ENCODE measurements at places on chromosomes 12 and 14.

GRCh38 chr14:28745176-28745575 is 21.4 kb upstream of the FOXG1 start:
- no peak for DNase-seq

DNA sequence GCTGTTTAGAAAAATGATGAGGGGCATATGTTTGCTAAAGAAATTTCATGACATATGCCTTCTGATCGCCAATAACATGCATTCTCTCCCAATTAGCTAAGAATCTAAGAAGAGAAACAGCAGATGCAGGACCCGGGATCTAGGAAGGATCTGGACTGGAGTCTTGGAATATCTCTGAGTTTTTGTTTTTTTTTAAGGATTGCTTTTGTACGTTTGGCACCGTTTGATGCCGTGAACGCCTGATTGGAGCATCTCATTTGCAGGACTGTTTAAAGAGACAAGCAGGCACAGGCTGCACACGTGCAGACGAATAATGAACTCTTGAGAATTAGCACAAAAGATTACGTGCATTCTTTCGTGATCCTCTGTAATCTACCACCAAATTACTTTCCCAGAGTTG is 13.6 kb downstream of the EML1 start:
- no peak for DNase-seq

GRCh38 chr12:119699199-119699760 is 31.3 kb downstream of the PRKAB1 start:
- no peak for DNase-seq

GRCh38 chr12:124347805-124348658 is 53.1 kb downstream of the RFLNA start:
- peak; percentile 27 for DNase-seq

GRCh38 chr12:102480406-102480805 is at the start of gene IGF1:
Gene IGF1, minus strand, starts transcription at chr12:102480563. Its CDS starts 182 bp downstream, at chr12:102480381.
- DNase-seq: no peak

DNA sequence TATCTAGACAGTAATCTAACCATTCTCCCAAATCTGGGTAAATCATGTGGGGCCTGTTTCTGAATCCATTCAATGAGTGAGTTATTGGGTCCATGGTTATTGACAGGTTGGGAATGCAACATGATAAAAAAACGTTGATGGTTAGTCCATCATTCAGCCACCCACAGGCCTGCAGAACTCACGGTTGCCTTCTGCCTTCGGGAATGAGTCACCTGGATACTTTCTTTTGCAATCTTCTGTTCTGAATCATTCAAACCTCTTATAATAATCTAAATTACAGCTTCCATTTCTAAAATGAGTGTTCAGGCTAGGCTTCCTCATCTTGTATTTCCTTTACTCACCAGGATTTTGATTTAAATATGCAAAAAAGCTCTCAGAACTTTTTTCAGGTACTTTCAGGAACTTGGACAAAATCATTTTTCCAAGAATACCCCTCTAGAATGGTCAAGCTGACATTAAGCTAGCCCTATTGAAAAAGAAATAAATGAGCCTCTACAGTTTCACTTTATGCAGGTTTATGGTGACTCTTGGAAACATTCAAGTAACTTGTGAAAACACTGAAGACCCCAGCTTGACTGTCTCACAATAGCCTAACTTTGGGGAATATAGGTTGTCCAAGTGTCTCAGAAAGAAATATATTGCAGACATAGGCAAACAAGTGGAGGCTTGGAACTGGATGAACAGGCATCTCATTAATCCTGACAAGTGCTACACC is 94.4 kb downstream of the KCNK10 start:
- no peak for DNase-seq

DNA sequence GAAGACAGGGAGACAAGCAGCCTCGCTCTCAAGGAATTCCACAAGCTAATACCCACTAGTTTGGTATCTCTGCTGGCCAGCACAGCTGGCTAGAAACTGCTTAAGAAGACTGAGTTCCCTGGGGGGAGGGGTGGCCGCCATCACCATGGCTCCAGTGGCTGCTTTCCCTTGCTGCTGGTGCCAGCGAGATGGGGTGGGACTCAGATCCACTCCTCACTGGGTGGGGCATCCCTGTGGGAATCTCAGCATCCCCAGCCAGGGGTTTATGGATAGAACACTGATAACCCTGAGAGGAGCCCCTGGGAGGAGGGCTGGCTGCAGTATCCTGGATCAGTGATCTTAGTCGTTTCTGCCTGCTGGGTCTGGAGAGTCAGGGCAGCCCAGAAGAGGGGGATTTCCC is 170.6 kb upstream of the MDGA2 start:
- DNase-seq: no peak

- no peak for DNase-seq
Observed at GRCh38 chr12:44526655-44527182, 349.4 kb downstream of the NELL2 start.

DNA sequence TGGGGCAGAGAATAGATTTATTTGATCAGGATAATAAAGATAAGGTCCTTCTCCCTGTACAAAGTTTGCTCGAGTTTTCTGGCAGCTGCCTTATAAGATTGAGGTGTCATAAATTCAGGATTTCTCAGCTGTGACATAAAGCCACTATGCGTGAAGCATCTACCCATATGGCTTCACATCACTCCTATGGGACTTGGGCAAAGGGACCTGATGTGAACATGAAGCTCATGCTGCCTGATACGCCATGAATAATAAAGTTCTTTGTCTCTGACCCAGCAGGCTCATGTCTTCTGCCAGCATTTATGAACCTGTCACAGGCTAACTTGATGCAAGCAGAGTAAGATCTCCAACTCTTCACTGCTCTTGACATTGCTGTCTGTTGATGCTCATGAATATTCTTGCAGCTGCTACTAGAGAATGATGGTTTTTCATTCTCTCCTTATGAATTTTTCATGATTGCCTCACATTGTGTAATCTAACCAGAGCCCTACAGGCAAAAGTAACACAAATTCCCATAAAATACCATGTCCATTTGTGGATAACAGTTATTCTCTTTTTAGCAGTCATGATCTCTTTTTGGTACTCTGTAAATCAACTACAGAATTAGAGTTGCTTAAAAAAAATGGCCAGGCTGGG is 49.0 kb upstream of the CPNE8 start:
- DNase-seq: no peak

DNA sequence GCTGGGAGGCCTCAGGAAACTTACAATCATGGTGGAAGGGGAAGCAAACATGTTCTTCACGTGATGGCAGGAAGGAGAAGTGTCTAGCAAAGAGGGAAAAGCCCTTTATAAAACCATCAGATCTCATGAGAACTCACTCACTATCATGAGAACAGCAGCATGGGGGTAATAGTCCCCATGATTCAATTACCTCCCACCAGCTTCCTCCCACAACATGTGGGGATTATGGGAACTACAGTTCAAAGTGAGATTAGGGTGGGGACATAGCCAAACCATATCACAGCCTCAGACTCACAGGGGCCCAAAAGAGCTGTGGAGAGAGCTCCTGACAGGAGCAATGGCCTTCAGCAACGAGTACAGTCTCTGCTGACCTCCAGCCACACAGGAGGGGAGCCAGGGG is 151.4 kb downstream of the GXYLT1 start:
- DNase-seq: no peak

DNA sequence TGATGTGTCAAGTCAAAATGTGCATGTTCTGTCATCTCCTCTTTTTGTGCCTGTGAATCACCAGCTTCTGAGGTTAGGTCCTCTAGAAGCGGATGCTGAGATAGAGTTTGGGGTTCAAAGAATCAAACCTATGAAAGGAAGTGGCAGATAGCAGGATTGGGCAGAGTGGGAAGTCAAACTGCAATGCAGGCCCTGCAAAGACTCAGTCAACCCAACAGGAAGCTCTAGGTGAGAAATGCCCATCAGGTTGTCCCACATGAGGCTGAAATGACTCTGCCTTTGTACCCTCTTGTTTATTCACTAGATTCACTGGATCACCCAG is 4.5 kb upstream of the MIA2 start:
- peak; percentile 64 for DNase-seq
